NCI-H187 (cell line): ENCODE measurements at places on chromosomes 7 and 10.
A peak's percentile ranks its signal among the peaks of the same experiment; 100 is the strongest.

DNA sequence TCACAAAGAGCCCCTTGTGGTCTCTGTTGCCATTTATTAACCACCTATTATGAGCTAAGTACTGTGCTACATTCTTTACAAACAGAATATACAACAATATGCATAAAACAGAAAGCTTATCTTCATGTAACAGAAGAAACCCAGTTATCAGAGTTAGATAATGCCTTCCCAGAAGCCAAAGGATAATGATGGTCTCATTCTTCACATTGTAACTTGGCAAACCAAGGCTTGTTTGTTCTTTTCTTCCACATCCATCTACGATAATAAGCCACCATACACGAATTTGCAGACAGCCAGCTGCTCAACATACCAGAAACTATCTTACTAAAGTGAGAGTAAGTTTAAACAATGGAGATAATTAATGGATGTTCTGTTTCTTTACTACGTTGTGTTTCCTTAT is 127.6 kb downstream of the NEBL start:
- DNase-seq = no peak

DNA sequence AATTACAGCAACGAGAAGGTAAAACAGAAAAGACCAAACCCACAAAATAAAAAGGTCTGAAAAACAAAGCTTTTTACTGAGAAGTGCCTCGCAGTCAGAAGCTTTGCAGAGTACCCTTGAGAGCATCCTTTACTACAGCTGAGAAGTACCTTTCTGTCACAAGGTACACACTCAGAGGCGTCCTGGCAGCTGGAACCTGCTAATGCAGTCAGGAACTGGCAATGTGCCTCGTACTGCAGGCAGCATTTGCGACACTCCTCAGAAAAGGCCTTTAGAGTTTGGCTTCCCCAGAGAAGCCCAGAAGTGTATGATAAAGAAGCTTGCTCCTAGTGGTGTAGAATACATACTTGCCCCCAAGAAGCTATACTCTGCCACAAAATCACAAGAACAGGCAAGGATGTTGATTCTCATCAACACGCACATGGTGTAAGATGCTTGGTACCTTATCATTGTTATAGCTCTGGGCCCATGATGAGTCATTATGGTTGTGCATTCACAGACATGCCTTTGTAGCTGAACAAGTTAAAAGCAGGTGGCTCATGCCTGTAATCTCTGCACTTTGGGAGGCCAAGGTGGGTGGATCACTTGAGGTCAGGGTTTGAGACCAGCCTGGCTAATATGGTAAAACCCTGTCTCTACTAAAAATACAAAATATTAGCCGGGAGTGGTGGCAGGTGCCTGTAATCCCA is 2.0 kb upstream of the GTPBP4 start:
- DNase-seq = peak; percentile 51

GRCh38 chr7:69762821-69763352 is 164.6 kb downstream of the AUTS2 start:
- DNase-seq = no peak

DNA sequence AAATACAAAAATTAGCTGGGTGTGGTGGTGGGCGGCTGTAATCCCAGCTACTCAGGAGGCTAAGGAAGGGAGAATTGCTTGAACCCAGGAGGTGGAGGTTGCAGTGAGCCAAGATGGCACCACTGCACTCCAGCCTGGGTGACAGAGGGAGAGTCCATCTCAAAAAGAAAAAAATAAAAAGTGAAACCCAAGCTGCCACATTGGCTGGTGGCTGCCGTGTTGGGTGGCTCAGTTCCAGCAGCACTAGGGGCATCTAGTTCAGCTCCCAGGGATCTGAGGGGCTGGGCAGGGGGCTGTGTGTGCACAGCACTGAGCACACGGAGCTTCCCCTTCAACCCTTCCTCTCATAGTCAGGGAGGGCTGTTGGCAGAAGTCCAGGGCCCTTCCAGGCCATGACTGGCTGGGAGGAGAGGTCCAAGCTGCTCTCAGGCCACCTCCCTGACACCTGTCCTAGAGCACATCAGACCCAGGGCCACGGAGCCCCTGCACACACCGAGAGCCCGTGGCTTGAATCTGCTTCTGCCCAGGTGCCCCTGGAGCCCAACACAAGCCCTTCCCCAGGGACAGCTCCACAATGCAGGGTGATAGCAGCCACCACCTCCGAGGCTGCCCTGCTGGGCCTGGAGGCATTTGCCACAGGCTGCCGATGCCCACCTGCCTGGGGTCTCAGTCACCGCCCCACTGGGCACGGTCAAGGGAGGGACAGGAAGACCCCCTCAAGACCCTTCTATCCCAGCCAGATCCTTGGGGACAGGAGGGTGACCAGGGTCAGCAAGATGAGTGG is 47.3 kb downstream of the YKT6 start:
- DNase-seq = no peak

- no peak for DNase-seq
Observed at GRCh38 chr10:12921163-12921562, 80.3 kb downstream of the CCDC3 start.

DNA sequence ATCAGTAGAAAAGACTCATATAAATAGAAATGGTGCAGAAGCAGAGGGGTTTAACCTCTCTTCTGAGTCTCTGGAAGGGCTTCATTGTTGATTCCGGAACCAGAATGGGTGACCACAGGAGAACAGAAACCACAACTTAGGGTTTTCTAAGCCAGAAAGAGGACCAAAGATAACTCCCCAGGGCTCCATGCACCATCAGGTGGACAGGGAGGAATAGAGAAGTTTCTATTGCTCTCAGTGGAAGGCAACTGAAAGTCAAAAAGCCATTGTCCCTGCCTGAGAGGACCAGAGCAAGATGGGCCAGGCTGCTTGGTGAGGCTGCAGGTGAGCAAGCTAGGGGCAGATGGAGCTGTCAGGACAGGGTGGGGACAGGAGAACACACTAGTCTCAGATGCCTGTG is 14.6 kb upstream of the NPS start:
- DNase-seq = no peak

DNA sequence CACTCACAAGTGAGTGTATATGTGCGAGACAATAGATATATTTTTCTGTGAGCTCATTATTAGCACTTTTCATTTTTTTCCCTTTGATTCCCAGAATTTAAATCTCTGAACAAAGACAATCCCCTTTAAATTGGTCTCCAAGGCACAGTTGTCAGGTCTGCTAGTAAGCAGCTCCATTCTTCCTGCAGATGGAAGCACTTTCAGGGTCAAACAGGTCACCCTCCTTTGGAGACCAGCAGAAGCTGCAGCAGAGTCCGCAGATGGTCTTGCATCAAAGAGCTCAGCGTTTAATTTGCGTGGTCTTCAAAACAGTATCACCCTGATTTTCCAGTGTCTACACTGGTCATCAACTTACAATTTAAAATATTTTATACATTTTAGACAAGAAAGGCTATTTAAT is 543.8 kb downstream of the ARL4A start:
- no peak for DNase-seq

DNA sequence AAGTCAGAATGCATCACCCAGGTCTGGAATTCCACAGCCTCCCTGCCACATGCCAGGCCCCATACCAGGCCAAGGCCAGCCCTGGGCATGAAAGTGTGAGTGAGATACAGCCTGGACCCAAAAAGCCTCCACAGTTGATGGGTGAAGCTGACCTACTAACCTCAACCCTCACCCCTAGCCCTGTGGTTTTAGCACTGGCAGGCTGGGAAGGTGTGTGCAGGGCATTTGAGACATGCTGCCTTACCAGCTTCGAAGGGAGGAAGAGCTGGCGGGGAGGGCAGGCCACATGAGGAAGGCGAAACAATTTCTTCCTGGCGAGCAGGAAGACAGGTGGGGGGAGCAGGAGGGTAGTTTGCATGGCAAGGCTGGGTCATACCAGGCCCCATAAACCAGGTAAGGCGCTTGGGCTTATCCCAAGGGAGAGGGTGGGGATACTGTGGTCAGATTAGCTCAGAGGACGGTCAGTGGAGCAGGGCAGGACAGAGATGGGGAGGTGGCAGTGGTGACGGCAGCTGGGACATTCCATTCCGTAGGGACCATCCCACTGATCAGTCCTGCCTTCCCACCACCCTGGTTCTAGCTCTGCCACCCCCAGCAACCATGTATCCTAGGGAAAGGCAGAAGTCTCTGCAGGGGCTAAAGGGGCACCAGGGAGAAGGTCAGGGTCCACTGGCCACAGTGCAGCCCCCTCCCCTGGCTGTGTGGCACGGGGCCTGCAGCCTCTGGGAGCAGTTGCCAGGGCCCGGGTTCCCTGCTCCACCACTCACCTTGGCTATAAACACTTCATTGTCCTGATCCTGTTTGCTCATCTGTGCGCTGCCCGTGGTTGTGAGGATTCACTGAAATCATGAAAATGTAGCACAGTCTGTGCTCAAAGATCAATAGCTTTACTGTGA is 155.8 kb downstream of the NRF1 start:
- no peak for DNase-seq

DNA sequence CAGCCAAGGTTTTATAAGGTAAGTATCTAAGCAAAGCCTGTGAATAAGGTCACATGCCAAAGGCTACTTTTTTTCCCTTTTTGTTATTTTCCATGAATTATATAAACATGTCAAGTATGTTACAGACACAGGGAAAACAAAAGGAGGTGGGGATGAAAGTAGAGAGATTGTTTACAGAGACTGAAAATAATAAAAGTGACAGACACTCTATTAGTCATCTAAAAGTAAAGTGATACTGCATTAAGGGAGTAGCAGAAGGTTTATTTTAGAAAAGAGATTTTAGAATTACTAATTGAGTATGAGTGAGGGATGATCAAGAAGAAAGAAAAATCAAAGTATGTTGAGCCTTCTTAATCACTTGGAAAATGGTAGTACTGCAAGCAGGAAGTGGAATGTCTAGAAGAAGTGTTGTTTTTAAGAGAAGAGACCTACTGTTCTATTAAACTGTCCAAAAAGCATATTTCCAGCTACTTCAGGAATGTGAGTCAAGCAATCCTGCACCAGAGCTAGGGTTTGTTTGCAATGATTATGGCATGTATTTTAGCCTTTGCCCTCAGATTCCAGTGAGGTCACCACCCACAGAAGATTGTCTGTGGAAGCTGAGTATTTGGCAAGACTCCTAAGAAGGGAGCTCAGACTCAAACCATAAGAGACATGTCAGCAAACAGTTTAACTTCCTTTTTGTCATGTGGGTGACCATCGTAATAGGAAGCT is 177.9 kb upstream of the PLXDC2 start:
- no peak for DNase-seq

DNA sequence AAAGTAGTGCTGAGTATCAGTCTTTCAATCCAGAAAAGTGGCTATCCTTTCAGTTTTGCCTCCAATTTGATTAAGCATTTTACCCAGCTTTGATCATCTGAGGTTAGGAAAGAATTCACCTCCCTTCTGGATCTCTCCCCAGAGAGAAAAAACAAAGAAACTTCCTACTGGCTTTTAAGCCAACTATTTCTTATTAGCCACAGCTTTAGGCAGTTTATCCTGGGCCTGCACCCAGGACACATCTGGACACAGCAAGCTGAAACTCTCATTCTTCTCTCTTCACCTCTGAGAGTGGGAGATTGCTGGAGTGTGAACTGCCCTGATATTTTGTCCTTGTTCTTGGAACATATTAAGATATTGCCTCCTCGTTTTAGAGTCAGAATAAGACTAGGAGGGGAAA is 43.5 kb upstream of the LSM8 start:
- no peak for DNase-seq

- no peak for DNase-seq
Observed at GRCh38 chr7:104650991-104651640, 322.7 kb downstream of the LHFPL3 start.

- DNase-seq = no peak
Observed at GRCh38 chr7:114921631-114922025, 266 bp upstream of the MDFIC start.

GRCh38 chr10:11065567-11065966 is 47.9 kb downstream of the CELF2 start:
- no peak for DNase-seq

DNA sequence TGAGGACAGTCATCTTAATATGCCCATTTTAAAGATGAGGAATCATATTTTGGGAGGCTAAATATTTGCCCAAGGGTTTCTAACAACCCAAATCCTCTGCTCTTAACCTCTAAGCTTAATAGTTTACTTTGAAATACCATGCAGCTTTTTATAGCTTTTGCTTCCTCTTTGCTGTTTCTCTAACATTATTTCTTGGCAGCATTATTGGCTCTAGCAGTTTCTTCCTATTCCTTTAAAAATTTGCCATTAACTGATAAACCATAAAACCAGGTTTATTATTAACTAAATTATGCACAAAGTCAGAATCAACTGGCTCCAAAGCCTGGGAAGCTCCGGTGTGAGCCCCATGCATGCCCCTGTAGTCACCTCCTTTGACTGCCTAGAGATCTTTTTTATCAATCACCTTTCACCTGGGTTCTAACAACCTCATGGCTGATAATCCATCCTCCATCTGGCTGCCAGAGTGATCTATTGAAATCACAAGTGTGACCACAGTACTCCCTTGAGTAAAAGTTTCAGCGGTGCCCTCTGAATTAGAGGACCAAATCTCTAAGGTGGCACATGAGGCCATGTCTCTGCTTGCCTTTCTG is 62.4 kb downstream of the ITGB8 start:
- DNase-seq = no peak

DNA sequence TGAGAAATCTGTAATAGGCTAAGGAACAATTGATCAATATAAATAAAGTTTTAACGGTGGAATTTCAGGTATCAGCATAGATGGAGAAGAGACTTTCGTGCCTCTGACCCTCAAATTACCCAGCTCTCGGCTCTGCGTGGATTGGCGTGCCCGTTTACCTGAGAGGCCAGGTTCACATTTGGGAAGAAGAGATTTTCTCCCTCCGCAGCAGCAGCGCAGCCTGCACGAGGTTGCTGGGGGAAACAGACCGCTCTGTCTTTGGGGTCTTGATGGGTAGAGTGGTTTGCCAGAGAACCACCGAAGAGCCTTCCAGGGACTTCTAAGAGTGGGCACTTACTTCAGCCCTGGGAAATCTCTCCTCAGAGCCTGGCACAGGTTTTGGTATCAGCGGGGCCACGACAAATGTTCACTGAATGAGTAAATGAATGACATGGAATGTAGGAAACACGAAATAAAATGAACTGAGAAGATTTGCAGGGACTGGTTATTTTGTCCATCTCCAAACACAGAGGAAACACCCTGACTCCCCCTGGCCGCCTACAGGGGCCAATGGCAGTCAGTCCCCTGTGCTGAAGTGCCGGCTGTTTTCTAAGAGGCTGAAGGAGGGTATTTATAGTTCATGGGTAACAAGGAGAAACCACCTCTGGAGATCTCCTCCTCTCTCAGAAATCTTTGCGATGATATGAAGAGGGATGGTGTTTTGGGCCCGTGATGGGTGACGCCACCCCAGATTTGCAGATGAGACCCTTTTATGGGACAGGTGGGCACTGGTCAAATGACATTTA is 338.5 kb downstream of the ADARB2 start:
- DNase-seq = no peak

- DNase-seq = no peak
Observed at GRCh38 chr7:50962962-50963374, 180.3 kb upstream of the GRB10 start.

- DNase-seq = no peak
Observed at GRCh38 chr10:119505131-119505551, 37.4 kb downstream of the RGS10 start.

- DNase-seq = no peak
Observed at GRCh38 chr7:106367018-106367420, 82.2 kb upstream of the NAMPT start.

GRCh38 chr7:68688416-68689086 is 909.7 kb upstream of the AUTS2 start:
- DNase-seq = peak; percentile 89

GRCh38 chr7:40439686-40440085 is 304.9 kb downstream of the SUGCT start:
- DNase-seq = no peak
